Pancreas (tissue), 10 donors: ENCODE measurements at places on chromosomes 4 and X.

- no peak for DNase-seq
Measured at GRCh38 chrX:9071031-9071650, 37.2 kb upstream of the FAM9B start.

DNA sequence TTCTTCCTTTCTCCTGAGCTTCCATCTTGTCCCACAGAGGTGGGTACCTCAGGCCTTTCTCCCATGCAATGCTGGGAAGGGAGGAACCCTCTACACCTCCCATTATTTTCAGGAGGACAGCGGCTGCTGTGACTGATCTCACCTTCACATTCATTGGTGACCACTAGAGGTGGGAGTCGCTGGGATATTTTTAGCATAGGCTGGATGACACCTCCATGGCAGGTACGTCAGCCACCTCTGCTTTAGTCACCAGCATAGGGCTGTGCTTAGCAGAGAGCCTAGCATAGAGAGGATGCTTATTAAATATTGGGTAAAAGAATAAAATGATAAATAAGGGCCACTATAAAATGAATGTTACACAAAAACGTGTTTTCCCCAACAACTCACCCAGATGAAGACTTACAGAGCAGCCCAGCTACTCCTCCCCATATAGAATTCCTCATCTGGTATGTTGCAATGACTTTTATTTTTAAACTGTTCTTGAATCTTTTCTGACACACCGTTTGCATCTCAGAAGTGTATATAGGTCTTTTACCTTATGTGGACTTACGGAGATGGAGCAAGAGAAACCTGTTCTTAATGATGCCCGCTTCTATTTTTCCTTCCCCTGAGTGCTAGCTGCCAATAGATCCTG lies 60.9 kb upstream of the SORBS2 start:
- no peak for DNase-seq

GRCh38 chr4:43224559-43224958 lies 332.0 kb downstream of the GRXCR1 start:
- no peak for DNase-seq

GRCh38 chr4:31021008-31021407 lies 300.8 kb downstream of the PCDH7 start:
- no peak for DNase-seq

DNA sequence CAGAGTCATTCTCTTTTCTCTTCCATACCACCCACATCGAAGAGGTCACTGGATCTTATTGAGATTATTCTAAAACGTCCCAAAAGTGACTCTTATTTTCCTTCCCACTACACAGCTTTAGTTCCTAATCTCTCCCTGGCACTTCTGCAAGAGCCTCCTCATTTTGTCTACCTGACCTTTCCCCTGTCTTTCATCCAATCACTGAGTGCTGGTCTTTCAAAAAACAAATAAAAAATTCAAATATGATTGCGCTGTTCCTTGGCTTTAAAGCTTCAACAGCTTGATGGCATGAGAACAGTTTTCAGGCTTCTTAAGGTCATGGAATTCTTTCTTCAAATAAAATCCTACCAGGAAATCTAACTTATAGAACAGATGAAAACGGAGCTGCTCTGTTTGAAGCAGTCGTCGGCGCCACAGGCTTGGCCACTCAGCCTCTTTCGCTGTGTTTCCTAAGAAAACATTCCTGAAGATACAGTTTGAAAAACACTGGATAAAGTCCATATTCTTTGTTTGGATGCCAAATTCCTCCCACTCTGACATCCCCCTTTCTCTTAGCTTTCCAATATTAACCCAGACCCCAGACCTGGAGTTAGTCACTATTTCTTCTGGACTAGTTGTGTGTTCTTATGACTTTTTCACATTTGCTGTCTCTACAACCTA lies 12.5 kb downstream of the SYTL5 start:
- DNase-seq, result no peak

- no peak for DNase-seq
Measured at GRCh38 chr4:87392183-87392582, 1.2 kb upstream of the HSD17B11 start.

DNA sequence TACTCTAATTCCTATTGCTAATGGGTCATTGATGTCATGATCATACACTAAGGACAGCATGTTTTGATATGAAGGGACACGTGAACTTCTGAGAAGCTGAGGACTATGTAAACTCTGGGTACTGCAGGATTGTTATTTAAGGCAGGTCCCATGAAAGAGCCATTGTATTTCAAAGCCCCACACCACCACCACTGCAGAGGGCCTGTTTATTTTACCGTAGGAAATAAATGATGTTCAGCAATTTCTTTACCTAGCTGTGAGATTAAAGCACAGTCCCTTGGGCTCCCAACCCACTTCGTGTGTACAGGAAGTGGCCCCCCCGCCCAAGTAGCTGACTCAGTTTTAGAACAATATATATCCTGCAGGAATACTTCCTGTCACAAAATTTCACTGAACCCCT lies 89.8 kb upstream of the ACSL4 start:
- no peak for DNase-seq

DNA sequence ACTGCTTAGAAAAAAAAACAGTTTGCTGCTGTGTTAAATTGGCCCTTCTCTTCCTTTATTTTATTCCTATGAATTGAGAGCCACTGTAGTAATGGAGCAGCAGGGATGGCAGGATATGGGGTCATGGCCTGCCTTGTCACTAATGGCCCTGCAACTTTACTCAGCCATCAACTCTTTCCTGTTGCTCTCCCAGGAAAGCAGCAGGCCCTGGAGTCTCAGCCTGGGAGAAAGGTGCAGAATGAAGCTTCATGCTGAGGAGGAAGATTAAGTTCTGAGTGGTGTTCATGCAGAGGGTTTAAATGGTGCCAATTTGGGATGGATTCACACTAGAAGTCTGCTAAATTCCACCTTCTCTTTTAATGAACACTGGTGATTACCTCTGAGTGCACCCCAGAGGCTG lies 285.6 kb downstream of the GPAT3 start:
- DNase-seq, result no peak

- no peak for DNase-seq
Measured at GRCh38 chr4:94516999-94517398, 65.3 kb downstream of the PDLIM5 start.

DNA sequence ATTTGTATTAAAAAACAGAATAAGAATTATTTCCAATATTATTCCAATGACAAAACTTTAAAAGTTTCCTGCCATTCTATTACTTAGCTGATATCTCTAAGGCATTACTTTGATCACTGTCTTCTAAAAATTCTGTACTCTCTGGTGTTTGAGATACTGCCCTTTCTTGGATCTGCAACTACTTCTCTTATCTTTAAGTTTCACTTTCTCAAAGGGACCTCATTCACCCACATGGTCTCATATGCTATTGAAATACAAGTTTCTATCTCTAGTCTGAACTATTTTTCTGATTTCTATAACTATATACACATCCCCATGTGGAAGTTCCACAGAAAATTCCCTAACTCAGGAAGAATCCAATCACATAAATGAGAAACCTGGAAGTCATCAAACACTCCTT lies 22.2 kb downstream of the TMPRSS11E start:
- DNase-seq, result no peak

DNA sequence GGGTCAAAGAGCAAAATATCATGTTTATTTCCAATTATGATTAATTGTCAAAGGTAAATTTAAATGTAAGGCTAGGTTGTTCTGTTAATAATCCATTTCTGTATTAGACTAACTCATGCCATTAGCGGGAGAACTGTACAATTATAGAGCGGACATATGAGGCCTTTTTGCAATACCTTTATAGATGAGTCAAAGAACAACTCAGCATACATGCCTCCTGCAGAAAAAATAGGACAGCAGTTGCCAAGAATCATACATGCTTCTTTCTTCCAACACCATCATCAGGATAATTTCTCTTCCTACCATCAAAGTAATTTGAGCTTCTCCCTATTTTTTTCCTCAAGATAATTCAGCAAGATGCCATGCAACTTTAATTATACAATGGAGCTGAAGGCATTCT lies 917.8 kb downstream of the ADGRL3 start:
- no peak for DNase-seq

- no peak for DNase-seq
Measured at GRCh38 chr4:166493924-166494345, 620.9 kb downstream of the TLL1 start.

DNA sequence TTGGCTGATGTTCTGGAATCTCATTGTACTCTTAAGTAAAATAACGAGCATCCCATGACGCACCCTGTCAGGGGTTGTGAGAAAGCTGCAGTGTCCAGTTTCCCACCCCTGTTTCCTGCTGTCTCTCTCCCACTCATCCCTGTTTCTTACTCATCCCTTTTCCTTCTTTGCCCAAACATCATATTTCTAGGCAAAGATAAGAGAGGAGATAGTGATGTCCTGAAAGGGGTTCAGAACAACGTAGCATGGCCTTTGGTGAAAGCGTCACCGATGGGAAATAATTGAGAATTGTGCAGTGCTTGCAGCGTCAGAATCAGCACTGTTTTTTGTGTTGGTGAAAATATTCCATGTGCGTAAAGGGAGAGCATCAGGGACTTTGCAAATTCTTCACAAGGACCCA lies 23.5 kb upstream of the TMEM165 start:
- no peak for DNase-seq

- DNase-seq, result no peak
Measured at GRCh38 chr4:186832906-186833305, 109.2 kb upstream of the FAT1 start.
